ENCODE measurements at places on chromosomes 2 and 18. TPM values are rescaled to one million over a fixed set of nuclear protein-coding genes. Genes with fewer than 3 reads are reported as not detected.

DNA sequence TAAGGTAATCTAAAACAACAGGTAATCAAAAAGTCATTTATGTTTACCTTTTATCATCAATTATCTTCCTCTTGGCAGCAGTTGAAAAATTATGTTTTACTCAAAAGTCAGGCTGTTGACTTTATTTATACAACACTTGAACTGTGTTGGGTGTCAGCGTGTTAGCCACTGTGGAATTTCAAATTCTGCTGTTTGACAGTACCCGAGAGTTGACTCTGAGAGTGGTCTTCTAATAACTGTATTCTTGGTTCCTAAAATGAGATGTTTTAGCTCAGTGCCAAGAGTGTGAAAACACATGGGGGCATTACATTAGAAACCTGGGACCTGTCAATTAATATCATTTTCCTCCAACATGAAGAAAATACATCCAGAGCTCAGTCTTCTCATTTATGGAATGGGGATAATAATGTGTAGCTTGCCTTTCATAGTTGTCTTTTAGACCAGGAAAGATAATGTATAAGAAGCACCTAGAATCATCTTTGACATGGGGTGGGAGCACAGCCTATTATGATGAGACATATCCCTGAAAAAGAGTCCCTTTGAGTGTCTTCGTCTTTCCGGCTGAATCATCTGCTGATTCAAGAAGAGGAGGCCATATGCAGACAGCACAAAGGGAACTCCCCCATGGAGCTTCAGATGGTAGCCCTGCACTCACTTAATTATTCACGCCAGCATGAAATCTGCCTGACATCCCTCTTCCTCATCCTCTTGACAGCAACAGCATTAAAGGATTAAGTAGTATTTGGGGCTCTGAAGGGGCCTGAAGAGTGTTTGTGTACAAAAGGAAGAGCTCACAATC is 89.1 kb downstream of the AFF3 start:
- H3K27me3 ChIP-seq: peaks cover 28% of the 10 kb centered on the region
- H3K27ac ChIP-seq: no peak overlapping the region
- H3K4me3 ChIP-seq: no peak overlapping the region
- H3K36me3 ChIP-seq: no peaks in the 10 kb centered on the region
- DNase-seq: no peak

DNA sequence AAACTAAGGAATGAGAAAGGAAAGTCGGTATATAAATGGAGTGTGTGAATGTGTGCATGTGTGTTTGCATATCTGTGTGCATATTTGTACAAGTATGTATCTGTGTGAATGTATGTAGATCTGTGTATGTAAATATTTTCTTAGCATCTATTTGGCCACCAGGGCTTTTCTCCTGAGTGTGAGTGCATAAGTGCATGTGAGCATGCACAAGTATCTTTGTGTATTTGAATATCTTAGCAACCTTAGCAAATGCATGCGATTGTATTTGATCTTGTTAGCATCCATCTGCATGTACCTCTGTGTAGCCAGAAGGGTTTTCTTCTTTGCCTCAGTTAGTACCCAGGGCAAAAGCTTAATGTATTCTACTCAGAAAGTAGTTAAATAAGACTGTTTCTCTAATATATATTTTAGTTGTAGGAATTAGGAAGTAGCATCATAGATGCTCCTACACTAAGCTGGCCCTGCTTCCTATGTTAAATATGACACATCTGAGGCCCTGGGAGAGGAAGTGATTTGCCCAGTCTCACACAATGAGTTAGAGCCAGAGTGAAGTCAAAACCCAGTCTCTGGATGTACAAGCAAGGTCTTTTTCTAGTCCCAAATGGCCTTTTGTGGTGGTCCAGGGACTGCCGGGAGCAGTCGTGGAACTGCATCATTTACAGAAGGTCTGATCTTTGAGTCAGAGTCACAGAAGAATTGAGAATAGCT is 9.2 kb downstream of the FKBP1B start:
- H3K36me3 ChIP-seq: no peaks in the 10 kb centered on the region
- no peak overlapping the region for H3K27ac ChIP-seq
- no peaks in the 10 kb centered on the region for H3K27me3 ChIP-seq
- no peak for DNase-seq
- no peaks in the 10 kb centered on the region for H3K4me1 ChIP-seq

DNA sequence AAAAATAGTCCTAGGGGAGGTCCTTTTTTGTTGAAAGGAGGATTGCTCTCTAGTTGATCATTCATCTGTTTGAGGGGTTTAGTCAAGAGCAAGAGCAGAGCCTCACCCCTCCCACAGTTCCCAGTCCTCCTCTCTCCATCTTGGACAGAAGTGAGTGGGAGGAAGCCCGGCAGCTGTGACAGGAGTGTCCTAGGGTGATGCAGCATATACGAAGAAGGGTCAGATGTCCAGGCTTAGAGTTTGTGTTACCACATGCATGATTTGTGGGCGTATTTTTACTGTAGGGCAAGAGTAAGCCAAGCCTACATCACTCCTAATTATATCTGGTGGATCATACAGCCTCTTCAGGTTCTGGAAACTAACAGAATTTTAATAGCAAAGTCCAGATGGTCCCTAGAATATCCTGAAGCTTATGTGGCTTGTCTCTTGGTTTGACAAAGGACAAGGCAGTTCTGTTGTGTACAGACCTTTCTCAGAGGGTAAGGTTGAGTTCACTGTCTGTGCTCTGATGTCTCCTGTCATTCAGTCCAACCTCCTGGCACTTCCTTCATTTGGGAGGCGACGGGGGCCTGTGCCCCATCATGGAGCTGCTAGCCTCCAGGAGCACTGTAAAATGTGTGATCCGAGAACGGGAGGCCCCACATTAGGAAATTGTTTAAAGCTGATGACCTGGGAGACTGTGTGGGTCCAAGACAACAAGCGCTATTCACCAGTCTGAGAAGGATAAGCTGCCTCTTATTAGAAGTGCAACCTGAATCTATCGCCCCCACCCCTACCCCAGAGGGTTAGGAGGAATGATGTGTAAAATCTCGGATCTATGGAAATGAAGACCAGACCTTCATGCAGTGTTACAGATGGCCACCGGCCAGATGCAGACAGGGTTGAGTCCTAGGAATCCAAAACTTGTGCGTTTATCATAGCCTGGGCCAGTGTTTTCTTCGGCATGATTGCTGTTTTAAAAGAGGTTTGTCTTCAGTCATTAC is 6.9 kb downstream of the CEP68 start:
- H3K36me3 ChIP-seq: no peaks in the 10 kb centered on the region
- H3K4me3 ChIP-seq: no peak overlapping the region
- no peak overlapping the region for H3K27ac ChIP-seq
- no peaks in the 10 kb centered on the region for H3K27me3 ChIP-seq

Gene TCF23
- not detected for total RNA-seq

All from HCT116 (cell line).